CD4-positive, alpha-beta T cell treated with Interleukin-17A for 4 hours (primary cell): ENCODE measurements at places on chromosomes 3 and 15.

DNA sequence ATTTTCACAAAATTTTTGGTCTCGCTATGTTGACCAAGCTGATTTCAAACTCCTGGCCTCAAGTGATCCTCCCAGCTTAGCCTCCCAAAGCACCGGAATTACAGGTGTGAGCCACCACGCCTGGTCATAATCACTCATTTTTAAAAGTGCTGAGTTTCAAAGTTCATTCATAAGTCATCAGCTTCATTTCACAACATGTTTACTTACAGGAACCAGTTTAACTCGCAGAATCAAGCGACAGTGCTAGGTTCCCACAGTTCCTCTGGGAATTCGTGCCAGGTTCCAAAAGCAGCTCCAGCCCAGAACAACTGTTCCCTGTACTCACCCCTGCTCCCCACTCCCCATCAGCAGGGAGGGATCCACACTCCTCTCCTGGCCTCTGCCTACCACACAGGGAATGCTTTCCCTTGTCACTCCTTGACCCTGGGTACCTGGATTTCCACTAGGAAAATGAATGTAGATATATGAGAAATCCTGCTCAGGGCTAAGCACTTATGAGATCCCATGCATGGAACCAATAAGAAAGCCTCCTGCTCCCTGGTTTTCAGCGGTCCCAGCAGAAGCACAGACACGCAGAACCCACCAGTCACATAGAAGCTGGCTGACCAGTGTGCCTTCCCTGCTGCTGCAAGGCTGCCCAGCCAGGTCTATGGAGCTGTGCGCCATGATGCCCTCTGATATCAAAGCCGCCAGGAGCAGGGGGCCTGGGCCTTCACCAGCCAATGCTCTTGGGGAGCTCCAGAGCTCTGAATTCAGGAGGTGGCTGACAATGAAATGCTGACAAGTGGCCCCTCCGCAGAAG lies 72.3 kb downstream of the ITGB5 start:
- no peak for DNase-seq

GRCh38 chr15:85625856-85626255 lies 168.9 kb downstream of the KLHL25 start:
- peak; percentile 27 for DNase-seq

DNA sequence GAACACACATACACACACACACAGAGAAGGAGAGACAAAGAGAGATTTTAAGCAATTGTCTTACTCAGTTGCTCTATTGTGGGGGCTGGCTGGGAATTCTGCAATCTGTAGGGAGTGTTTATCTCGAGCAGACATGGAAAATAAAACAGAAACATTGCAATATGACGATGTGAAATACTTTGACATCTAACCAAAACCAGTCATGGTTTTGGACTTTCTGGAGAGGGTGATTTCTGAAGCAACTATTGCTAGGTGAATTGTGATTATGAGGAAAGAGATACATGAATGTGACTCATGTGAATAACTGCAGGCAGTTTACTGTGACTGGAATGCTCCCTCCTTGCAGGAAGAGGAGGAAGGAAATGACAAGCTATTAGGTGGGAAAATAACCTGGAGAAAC lies 12.3 kb upstream of the PHLDB2 start:
- no peak for DNase-seq

DNA sequence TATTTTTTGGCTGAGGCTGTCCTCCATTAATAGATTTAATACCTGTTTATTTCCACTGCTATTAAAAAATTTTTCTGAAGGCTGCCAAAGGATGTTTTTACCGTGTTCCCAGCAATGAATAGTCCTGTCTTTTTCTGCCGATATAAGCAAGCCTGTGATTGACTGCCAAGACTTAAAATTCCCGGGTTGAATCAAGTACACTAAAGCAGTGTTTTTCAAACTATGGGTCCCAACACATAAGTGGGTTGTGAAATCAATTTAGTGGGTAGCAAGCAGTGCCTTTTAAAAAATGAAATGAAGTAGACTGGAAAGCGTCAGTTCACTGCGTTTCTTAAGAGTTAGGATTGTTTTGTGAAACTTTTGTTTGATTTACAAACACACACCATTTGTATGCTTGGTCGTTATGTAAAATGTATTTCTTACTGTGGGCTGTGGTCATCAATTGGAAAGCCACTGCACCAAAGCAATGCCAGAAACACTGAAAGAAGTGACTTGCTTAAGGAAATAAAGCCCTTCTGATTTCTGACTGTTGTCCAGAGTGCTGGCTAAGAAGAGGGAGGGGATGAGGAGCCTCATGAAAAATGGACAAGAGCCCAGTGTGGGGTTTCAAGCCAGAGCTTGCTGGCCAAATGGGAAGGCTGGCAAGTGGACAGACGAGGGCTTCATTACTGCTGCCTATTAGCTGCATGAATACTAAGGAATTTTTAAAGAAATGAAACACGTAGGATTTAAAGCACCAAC lies 206.0 kb downstream of the THRB start:
- no peak for DNase-seq

GRCh38 chr3:11692532-11692813 lies 48.8 kb upstream of the VGLL4 start:
- no peak for DNase-seq

GRCh38 chr3:174675406-174675805 lies 183.7 kb upstream of the NAALADL2 start:
- DNase-seq: no peak

DNA sequence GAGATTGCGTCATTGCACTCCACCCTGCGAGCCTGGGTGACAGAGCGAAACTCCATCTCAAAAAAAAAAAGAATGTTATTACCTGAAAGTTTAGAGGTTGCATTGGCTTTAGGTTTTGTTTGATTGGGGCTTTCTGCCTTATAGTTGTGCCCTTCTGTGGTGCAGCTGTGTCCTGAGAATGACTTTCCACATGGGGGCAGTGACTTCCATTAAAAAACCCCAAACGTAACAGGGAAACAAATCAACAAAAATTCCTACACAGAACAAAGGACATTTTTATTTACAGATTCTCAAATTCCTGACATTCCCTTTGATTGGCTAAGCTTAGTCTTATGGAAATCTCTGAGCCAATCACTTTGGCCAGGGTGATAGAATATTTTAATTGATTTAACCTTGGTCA lies 154.1 kb upstream of the GPR149 start:
- DNase-seq: no peak

DNA sequence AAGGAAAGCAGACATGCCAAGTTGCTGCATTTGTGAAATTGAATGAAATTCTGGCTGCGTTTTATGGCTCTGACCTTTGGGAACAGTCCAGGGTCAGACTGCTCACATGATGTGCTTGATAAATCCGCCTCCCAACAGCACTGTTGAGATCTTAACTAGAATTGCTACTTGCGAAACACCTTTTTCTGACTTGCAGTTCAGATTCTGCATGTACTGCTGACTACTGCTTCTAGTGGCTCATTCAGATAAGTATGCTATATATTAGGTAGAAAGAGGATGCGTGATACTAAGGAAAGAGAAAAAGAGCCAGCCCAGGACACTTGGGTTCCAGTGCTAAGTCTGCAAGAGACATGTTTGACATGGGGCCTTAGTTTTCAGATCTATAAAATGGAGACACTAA lies 129.4 kb downstream of the LPP start:
- no peak for DNase-seq

DNA sequence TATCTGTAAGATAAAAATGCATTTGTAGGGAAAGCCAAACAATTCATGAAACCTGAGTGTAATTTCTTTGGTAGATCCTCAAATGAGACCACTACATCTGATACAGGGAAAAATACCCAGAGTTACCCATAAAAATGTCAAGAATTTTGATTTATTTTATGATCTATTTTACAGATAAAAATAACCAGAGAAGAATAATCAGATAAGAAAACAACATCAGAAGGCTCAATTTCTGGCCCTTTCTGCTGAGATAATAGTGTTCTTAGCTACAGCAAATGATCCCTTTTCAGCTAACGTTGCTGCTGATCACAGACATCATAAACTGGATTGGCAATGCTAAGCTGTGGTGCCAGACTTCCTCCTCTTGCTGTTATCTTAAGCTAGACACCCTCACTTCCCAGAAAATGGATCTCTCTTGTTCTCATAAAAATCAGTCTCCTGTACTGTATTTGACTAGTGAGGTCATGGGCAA lies 21.3 kb upstream of the TMEM108 start:
- DNase-seq: no peak

- no peak for DNase-seq
Observed at GRCh38 chr3:177932750-177933660, 603.2 kb upstream of the KCNMB2 start.

DNA sequence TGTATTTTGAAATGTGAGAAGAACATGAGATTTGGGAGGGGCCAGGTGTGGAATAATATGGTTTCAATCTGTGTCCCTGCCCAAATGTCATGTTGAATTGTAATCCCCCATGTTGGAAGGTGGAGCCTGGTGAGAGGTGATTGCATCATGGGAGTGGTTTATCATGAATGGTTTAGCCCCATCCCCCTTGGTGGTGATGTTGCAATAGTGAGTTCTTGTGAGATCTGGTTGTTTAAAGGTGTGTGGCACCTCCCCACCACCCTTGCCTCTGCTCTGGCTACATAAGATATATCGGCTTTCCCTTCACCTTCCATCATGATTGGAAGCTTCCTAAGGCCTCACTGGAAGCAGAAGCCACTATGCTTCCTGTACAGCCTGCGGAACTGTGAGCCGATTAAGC lies 23.9 kb upstream of the TMEM108 start:
- no peak for DNase-seq

- no peak for DNase-seq
Observed at GRCh38 chr3:127212231-127212630, 19.3 kb downstream of the PRR23E start.

- no peak for DNase-seq
Observed at GRCh38 chr15:98442901-98443300, 205.4 kb upstream of the IGF1R start.

- no peak for DNase-seq
Observed at GRCh38 chr3:128616516-128617269, 33.9 kb downstream of the RPN1 start.

- no peak for DNase-seq
Observed at GRCh38 chr3:73572368-73572767, 52.4 kb downstream of the PDZRN3 start.

- no peak for DNase-seq
Observed at GRCh38 chr3:24521420-24522145, 26.9 kb upstream of the THRB start.

DNA sequence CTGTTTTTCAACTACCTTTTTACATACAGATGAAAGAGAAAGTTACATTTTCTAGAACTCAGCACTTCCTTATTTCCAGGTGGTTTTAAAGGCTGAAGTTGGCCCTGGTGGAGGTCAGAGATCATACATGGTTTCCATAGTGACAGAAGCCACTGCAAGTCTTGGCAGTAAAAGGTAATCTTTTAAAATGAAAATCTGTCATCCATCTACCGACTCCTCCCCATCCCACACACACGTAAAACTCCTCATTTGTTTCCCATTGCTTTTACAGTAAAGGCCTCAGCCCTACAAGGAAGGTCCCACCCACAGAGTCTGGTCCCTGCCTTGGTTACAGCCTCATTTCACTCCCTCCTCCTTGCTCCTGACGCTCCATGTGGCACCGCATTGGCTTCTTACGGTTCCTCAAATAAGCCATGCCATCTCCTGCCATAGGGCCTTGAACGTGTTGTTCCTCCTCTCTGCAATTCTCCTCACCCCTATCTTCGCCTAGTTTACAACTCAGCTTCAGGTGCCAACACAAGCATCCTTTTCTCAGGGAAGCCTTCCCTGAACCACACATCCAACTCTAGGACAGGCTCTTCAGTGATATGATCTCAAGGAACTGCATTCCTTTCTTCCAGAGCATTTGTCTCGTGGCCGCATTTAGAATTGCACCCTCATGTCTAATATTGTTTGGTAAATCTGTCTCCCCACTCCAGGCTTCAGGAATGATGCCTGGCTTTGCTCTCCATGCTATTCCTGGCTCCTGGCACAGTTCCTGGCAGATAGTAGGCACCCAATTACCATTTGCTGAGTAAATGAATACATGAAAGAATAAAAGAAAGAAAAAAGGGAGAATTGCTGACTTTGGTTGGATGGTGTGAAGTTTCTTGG lies 2.6 kb downstream of the CYP19A1 start:
- DNase-seq: no peak

DNA sequence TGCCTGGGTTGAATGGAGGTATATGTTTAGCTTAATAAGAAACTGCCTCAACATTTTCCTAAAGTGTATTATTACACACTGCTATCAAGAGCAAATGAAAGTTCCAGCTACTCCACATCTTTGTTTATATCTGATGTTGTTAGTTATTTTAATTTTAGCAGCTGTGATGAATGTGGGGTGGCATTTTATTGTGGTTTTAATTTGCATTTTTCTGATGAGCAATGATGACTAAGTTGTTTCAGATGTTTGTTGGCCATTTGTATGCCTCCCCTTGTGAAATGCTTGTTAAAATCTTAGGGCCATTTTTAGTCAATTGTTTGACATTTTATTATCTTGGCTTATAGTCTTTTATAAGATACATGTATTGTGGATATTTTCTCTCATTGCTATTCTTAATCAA lies 260.4 kb upstream of the SLCO3A1 start:
- no peak for DNase-seq

- DNase-seq: peak; percentile 57
Observed at GRCh38 chr3:170007031-170007663, 30.6 kb upstream of the GPR160 start.

GRCh38 chr3:128753715-128754114 lies 27.7 kb downstream of the RAB7A start:
- DNase-seq: no peak

DNA sequence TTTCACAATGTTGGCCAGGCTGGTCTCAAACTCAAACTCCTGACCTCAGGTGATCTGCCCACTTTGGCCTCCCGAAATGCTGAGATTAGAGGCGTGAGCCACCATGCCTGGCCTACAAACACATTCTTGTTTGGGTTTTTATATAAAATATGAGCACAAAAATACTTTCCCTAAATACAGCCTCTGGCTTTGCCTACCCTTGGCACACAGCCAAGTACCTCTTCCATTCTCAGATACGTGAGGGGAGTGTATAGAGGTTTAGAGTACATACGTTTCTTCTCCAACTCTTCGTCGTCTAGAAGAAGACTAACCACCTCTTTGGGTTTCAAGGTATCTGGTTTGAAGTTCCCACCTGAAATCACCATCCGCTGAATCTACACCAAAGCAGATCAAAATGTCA lies 33.5 kb downstream of the CHAC1 start:
- no peak for DNase-seq
